ENCODE measurements at places on chromosomes 16 and 17. TPM values are rescaled to one million over a fixed set of nuclear protein-coding genes. Genes with fewer than 3 reads are reported as not detected.

Gene NQO1
- 584 TPM for total RNA-seq

Gene PPP1R27
- not detected for total RNA-seq

Gene TNP2
- not detected for total RNA-seq

Gene TSPOAP1
- total RNA-seq = 1.1 TPM

Gene SLFN12
- 16.7 TPM for total RNA-seq

Gene SALL1
- total RNA-seq = 0.16 TPM

Gene ARHGAP44
- 0.95 TPM for total RNA-seq

Gene KRTAP2-2
- not detected for total RNA-seq

Gene ENPP7
- total RNA-seq = not detected
